ENCODE measurements at places on chromosomes 7 and 10. TPM values are rescaled to one million over a fixed set of nuclear protein-coding genes. Genes with fewer than 3 reads are reported as not detected.
A peak's percentile ranks its signal among the peaks of the same experiment; 100 is the strongest.

GRCh38 chr7:137606061-137606674 is 240.6 kb downstream of the DGKI start:
- no peaks in the 10 kb centered on the region for H3K27me3 ChIP-seq
- H3K4me3 ChIP-seq: no peak overlapping the region
- H3K27ac ChIP-seq: no peak overlapping the region
- DNase-seq: no peak
- no peaks in the 10 kb centered on the region for H3K36me3 ChIP-seq

GRCh38 chr10:86664341-86665217 is 3.7 kb upstream of the LDB3 start:
- peaks cover 7% of the 10 kb centered on the region for H3K4me1 ChIP-seq
- H3K4me3 ChIP-seq: no peak overlapping the region
- no peaks in the 10 kb centered on the region for H3K36me3 ChIP-seq
- DNase-seq: no peak

The MNX1 gene
- not detected for total RNA-seq

The PRSS2 gene
- total RNA-seq: not detected

GRCh38 chr7:156942708-156943090 is 6.8 kb upstream of the NOM1 start:
- DNase-seq: no peak
- H3K4me1 ChIP-seq: peaks cover 5% of the 10 kb centered on the region
- peaks cover 40% of the 10 kb centered on the region for H3K27me3 ChIP-seq
- H3K27ac ChIP-seq: no peak overlapping the region

- H3K4me1 ChIP-seq: peaks cover 54% of the 10 kb centered on the region
- H3K4me3 ChIP-seq: peak overlapping the region; percentile 54
- no peaks in the 10 kb centered on the region for H3K27me3 ChIP-seq
- no peaks in the 10 kb centered on the region for H3K36me3 ChIP-seq
- H3K27ac ChIP-seq: peak overlapping the region; percentile 97
Observed at GRCh38 chr10:132515811-132516726, 21.5 kb upstream of the INPP5A start.

- H3K27ac ChIP-seq: no peak overlapping the region
- H3K36me3 ChIP-seq: no peaks in the 10 kb centered on the region
- H3K4me1 ChIP-seq: peaks cover 30% of the 10 kb centered on the region
- no peak overlapping the region for H3K4me3 ChIP-seq
Observed at GRCh38 chr7:151009327-151010036, 14.8 kb downstream of the ATG9B start.

- H3K4me1 ChIP-seq: peaks cover 14% of the 10 kb centered on the region
- no peak for DNase-seq
- H3K27me3 ChIP-seq: peaks cover 44% of the 10 kb centered on the region
- H3K36me3 ChIP-seq: no peaks in the 10 kb centered on the region
Observed at GRCh38 chr7:12569673-12570072, 847 bp upstream of the SCIN start.

The ANKRD26 gene
- total RNA-seq: 16.9 TPM

- no peaks in the 10 kb centered on the region for H3K27me3 ChIP-seq
- H3K4me1 ChIP-seq: peaks cover 43% of the 10 kb centered on the region
- no peak overlapping the region for H3K4me3 ChIP-seq
- H3K27ac ChIP-seq: peak overlapping the region; percentile 54
Observed at GRCh38 chr10:113007343-113007771, 57.3 kb downstream of the TCF7L2 start.

GRCh38 chr10:44032216-44032615 is 352.7 kb downstream of the CXCL12 start:
- DNase-seq: no peak
- H3K27ac ChIP-seq: peak overlapping the region; percentile 59
- no peaks in the 10 kb centered on the region for H3K27me3 ChIP-seq
- peaks cover 35% of the 10 kb centered on the region for H3K4me1 ChIP-seq
- no peak overlapping the region for H3K4me3 ChIP-seq
- H3K36me3 ChIP-seq: no peaks in the 10 kb centered on the region

DNA sequence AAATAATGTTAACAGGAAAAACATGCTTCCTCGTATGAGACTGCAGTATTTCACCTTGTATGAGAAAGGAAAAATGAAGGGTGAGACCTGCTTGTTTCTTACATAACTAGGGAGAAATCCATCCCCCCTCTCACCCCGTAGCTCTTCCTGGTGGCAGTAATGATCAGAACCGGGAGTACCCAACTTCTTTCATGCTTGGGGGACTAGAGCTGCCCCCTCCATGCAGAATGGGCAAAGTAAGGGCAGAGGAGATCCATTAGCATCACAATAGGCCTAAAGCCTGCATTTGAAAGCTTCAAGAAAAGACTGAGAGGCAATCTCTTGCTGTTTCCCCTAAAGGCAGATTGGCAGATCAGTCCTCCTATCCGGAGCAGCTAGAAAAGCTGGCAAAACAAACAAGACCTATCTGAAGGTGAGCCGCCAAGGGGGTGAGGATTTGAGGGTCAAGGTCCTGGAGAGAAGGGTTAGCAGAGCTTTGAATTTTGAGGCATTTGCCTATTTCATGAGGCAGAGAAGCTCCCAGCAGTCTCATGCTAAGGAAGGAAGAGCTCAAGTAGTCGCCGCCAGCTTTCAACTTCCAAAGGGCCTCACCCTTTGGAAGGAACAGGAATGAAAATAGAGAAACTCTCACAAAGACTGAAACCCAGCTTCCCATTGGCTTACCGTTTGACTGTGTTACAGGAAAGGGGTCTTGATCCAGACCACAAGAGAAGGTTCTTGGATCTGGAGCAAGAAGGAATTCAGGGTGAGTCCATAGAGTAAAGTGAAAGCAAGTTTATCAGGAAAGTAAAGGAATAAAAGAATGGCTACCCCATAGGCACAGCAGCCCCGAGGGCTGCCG is 36.2 kb downstream of the BAG3 start:
- DNase-seq: no peak
- peak overlapping the region; percentile 87 for H3K27ac ChIP-seq
- no peaks in the 10 kb centered on the region for H3K27me3 ChIP-seq
- peaks cover 26% of the 10 kb centered on the region for H3K4me1 ChIP-seq
- H3K4me3 ChIP-seq: peak overlapping the region; percentile 45

GRCh38 chr10:114021154-114021553 is 22.5 kb upstream of the ADRB1 start:
- no peak overlapping the region for H3K27ac ChIP-seq
- H3K27me3 ChIP-seq: peaks cover 32% of the 10 kb centered on the region
- H3K4me1 ChIP-seq: peaks cover 37% of the 10 kb centered on the region

- DNase-seq: no peak
- H3K4me3 ChIP-seq: no peak overlapping the region
- H3K4me1 ChIP-seq: peaks cover 5% of the 10 kb centered on the region
- H3K27ac ChIP-seq: no peak overlapping the region
- H3K27me3 ChIP-seq: peaks cover 5% of the 10 kb centered on the region
Observed at GRCh38 chr10:48533951-48534720, 70.7 kb downstream of the ARHGAP22 start.

DNA sequence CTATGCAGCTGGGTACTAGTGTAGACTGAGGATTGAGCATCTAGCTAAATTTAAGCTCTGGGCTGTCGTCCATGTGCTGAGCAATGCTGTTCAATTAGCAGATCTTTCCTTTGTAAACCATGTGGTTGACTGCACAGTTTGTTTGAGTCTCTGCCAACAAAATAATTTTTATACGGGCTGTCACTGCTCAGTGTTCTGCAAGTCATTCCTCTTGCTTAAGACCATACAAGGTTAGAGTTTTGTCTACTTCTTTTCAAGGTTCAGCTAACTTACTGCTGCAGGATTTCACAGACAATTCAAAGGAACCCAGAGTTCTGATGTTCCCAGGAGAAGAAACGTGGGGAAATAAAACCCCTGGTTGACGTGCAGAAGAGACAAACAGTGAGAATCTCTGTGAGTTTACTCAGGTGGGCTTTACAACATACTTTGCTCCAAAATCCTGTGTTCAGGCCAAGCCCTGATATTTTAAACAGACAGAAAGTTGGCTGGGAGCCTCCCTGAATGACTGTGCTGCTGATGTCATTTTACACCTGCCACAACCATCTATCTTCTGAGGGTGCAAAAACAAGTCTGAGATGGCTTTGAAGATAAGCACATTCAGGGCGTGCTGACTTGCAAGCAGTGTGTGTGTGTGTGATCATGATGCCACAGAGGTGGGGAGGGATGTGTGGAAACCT is 177.1 kb upstream of the SVIL start:
- H3K4me1 ChIP-seq: peaks cover 38% of the 10 kb centered on the region
- H3K4me3 ChIP-seq: peak overlapping the region; percentile 0
- peaks cover 20% of the 10 kb centered on the region for H3K27me3 ChIP-seq
- no peaks in the 10 kb centered on the region for H3K36me3 ChIP-seq
- peak; percentile 63 for DNase-seq

The NPSR1 gene
- total RNA-seq: not detected

The PLAC9 gene
- 25.1 TPM for total RNA-seq

The STEAP4 gene
- total RNA-seq: 0.16 TPM

The GLI3 gene
- total RNA-seq: 126 TPM

- H3K4me3 ChIP-seq: no peak overlapping the region
- no peaks in the 10 kb centered on the region for H3K27me3 ChIP-seq
- H3K27ac ChIP-seq: no peak overlapping the region
- DNase-seq: no peak
Observed at GRCh38 chr7:139691253-139691781, 86.5 kb downstream of the HIPK2 start.

DNA sequence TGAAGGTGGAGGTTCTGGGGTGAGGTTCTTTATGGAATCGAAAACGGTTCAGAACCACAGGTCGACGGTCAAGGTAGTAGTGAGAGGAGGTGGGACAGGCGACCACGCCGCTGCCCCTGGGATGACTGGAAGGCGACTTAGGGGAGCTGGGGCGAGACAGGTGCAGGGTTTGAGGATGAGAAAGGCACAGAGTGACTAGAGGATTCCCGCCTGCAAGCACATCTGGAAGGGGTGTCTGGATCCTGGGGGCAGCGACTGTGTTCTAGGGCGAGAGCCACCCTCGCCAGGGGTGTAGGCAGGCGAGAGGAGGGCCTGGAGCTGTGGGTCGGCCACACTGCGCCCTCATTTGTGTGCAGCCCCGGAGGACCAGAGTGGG is 468 bp upstream of the IRF5 start:
- DNase-seq: no peak
- peak overlapping the region; percentile 63 for H3K4me3 ChIP-seq
- no peak overlapping the region for H3K27ac ChIP-seq
- H3K4me1 ChIP-seq: peaks cover 11% of the 10 kb centered on the region

The SLC18A3 gene
- 0.34 TPM for total RNA-seq

DNA sequence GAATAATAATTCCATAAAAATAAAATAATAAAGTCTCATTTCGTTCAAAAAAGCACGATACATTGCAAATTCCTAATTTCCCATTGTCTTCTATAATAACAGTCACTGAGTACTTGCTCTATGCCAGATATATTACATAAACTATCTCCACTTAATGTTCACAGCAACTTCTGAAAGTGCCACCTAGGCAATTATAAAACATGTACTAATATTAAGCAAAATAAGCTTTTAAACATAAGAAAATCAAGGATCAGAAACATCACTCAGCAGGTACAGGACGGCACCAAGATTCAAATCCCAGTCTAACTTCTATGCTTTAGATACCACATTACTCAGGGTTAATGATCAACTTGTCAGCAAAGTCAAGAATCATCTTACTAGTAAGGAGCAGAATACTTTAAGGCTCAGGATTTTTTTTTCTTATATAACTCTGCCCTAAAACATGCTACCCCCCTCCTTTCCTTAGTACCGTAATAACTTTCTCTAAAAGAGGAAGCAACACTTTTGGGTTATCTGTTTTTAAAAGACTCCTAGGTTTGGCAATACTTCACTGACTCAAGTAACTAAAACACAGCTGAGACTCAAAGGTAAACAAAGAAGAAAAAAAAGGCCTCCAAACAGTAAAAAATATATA is 51.3 kb downstream of the USP6NL start:
- H3K27ac ChIP-seq: no peak overlapping the region
- H3K27me3 ChIP-seq: no peaks in the 10 kb centered on the region
- peaks cover 34% of the 10 kb centered on the region for H3K36me3 ChIP-seq
- no peak overlapping the region for H3K4me3 ChIP-seq

DNA sequence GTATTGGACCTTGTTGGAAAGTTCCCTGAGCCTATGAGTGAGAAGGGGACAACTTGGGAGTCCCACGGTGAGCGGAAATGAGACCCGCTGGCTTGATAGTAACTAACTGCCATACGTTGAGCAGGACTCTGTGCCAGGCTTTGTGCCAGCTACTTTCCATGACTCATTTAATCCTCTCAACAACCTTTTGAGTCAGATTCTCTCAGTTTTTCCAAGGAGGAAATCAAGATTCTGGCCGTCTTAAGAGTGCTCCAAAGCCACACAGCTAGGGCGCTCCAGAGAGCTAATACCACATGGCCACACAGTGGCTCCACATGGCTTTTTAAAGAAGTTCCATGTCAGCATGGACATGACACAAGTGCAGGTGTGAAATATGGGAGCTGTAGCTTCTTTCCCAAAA is 55.7 kb downstream of the NOD1 start:
- no peak overlapping the region for H3K4me3 ChIP-seq
- H3K27me3 ChIP-seq: no peaks in the 10 kb centered on the region
- no peak for DNase-seq

GRCh38 chr10:116178086-116178605 is 94.9 kb downstream of the GFRA1 start:
- H3K36me3 ChIP-seq: no peaks in the 10 kb centered on the region
- no peak overlapping the region for H3K4me3 ChIP-seq
- no peaks in the 10 kb centered on the region for H3K27me3 ChIP-seq
- H3K4me1 ChIP-seq: peaks cover 5% of the 10 kb centered on the region
- no peak overlapping the region for H3K27ac ChIP-seq

DNA sequence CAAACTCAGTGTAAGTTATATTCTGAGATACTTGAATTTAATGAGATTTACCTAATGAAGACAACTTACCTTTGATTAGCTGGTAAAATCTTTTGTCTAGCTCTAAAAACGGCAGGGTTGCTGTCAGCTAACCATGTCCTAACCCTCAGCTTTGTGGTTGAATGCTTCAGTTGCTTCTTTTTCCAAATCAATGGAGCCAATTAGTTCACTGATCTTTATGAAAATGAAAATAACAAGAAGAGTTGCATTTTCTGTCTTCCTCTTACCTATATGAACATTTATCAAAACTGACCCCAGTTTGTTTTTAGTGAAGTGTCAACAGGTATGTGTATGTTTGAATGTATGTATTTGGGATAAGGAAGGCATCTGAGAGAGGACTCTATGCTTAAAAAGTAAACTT is 253.1 kb upstream of the MTPN start:
- no peaks in the 10 kb centered on the region for H3K4me1 ChIP-seq
- no peak overlapping the region for H3K27ac ChIP-seq
- H3K27me3 ChIP-seq: no peaks in the 10 kb centered on the region

The SHLD2 gene
- total RNA-seq: 22.4 TPM

GRCh38 chr10:61097026-61097425 is 153.0 kb upstream of the RHOBTB1 start:
- H3K27ac ChIP-seq: no peak overlapping the region
- H3K4me3 ChIP-seq: no peak overlapping the region
- H3K36me3 ChIP-seq: no peaks in the 10 kb centered on the region
- no peaks in the 10 kb centered on the region for H3K27me3 ChIP-seq

The PLXDC2 gene
- 60.0 TPM for total RNA-seq
